Stimulated activated CD8-positive, alpha-beta memory T cell treated with anti-CD3 and anti-CD28 coated beads, Interleukin-2, amount 100 ng/mL, for 48 hours (primary cell): ENCODE measurements at places on chromosomes 11 and 22.

- DNase-seq, result no peak
Observed at GRCh38 chr11:62981743-62982142, 3.0 kb downstream of the SLC22A6 start.

GRCh38 chr11:78417175-78417887 lies at the start of gene GAB2:
GAB2 (minus strand) TSS chr11:78417820; CDS start chr11:78417720, 100 bp downstream.
- peak; percentile 13 for DNase-seq

DNA sequence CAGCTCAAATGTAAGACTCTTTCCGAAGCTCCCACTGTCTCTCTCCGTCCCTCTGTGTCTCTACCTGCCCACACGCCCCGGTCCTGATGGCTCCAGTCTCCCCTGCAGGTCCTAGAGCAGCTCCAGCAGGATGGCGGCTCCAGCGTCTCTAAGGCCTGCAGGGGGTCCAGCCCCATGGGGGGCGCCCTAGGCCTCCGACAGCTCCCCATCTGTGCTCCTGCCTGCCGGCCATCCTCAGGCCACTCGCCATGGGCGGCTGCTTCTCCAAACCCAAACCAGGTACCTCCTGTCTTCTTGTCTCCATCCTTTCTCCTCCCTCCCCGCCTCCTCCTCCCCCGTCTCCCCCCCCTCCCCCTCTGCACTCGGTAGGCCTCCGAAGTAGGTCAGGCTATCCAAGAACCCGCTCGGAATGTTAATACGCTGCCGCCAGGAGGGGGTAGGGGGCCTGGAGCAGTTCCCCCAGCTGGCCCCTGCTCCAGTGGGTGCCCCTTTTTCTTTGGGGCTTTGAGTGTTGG lies 699 bp downstream of the AIFM3 start:
- no peak for DNase-seq

DNA sequence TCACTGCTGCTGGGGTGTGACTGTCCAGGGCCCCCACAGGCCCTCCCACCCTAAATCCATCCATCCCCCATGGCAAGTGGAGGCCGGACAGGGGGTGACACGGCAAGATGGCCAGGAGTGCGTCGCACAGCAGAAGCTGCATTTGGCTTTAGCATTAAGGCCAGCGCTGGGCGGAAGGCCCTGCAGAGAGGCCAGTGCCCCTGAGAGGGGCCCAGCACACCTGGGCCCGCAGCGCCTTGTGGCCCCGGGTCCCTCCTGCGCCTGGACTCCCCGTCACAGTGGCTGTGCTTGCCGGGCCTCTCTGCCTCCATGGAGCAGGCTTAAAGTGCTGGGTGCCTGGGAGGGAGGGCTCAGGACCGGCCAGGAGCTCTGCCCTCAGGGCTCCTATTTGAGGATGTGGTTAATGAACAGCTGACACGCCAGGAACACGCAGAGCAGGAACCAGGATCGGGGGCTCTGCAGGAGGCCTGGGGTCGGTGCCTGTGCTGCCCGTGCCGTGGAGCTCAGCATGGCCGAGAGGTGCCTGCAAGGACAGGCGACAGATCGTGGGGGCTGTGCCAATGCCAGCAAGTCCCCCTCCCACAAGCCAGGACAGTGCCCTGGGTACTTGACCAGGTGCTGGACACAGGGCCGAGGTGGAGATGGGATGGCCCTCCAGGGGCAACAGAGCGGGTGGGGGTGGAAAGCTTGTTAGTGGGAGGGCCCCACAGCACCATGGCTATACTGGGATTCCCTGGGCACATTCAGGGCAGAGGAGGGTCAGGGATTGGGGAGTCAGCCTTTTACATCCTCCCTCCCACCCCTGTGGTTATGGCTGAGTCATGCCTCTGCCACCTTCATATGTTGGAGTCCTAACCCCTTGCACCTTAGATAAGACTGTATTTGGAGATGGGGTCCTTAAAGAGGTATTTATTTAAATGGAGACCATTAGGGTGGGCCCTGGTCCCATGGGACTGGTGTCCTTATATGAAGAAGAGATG lies 30.9 kb upstream of the CARS1 start:
- no peak for DNase-seq

GRCh38 chr22:39374191-39374590 lies 24.4 kb downstream of the SYNGR1 start:
- DNase-seq, result no peak

GRCh38 chr11:82225930-82226329 lies 507.7 kb downstream of the FAM181B start:
- no peak for DNase-seq
